ENCODE measurements at places on chromosomes 4 and X.

GRCh38 chrX:152072236-152072635, 66.1 kb downstream of the MAGEA10 start:
- no peak for DNase-seq

DNA sequence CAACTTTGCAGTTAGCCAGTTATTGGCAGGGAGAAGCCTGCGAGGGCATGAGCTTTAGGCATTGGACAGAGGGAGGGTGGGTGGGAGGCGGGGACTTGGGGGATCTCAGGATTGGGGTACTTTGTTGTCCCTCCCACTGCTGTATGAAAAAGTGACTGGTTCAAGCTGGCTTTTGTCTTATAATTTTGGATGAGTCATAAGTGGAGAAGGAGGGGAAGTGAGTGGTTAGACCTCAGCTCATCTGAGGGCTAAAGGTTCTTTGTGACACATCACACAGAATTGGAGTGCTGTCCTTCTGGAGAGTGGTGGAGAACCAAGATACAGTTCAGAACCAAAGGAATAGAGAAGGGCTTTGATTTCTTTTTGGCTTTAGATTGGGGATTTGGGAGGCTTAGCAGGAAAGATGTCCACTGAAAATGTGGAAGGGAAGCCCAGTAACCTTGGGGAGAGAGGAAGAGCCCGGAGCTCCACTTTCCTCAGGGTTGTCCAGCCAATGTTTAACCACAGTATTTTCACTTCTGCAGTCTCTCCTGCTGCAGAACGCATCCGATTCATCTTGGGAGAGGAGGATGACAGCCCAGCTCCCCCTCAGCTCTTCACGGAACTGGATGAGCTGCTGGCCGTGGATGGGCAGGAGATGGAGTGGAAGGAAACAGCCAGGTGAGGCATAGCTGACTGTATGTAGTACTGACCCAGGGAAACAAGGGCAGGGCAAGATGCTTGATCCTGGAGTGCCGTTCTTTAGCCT, at the start of gene SLC4A4:
SLC4A4 (plus strand) TSS at position 175 of the 748 bp plus-strand sequence.
- DNase-seq, result no peak

DNA sequence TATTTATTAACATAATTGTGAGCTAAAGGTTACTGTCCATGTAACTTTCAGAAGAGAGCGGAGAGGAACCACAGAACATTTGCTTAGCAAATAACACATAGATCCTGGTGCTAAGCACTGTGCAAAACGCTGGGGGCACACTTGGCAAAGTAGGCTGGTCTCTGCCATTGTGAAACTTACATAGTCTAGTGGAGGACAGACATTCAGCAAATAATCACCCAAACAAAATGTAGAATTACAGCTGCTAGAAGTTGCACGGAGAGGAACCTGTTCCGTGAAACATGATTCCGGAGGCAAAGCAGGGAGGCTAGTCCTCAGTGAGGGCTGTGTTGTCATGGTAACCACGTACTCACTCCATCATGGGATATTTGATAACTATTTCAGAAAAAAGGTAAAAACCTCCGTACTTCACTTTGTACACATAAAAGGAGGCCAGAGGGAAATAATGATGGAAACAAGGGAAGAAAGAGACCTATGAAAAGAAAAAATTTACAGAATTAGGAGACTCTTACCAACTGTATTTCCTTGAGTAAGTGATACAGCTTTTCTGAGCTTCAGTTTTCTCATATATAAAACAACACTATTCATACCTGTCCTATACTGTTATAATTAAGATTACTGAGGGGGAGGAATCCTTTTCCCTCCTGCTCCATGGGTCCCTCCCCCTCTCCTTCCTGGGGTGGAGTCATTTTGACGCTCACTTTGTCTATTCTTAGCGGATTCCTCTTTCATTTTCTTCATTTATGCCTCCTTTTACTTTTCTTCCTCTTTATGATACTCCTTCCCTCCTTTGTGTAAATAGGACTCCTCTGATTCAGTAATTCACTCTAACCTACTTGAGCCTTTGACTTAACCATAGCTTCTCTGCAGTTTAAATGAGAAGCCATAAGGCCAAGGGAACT, 825 bp upstream of the RASGEF1B start:
- no peak for DNase-seq

GRCh38 chrX:132271311-132271778, 52.1 kb upstream of the RAP2C start:
- peak; percentile 29 for DNase-seq

DNA sequence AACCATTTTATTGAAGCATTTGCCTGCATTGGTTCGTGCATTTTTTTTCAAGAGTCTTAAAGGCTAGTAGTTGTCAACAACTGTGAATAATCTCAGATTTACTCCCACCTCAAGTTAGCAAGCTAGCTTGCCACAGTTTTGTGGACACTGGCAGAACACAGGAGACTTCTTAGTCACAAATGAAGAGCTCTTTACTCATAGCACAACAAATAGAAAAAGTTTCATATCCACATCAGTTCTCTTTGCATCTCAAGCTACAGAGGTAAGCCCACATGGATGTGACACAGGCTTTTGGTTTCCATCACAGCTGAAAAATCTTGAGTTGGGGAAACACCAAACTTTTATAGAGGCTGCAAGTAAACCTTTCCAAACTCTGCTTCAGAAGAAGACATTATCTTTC, 2315.7 kb upstream of the TENM3 start:
- no peak for DNase-seq

DNA sequence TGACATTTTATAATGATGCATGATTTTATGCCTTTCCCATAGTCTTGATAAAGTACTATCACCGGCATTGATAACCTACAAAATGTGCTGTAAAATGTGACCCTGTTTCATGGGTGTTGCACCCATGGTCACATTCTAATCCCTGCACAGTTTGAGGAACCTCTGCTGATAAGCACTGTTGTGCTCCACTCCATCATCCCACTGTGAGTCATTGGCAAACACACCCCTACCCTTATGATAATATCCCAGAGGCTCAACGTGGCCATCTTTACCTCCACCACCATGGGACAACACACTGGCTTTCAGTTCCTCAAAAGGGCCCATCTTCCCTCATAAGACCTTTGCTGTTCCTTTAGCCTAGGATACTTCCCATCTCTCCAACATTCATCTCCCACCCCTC, 32.0 kb upstream of the SGMS2 start:
- no peak for DNase-seq

DNA sequence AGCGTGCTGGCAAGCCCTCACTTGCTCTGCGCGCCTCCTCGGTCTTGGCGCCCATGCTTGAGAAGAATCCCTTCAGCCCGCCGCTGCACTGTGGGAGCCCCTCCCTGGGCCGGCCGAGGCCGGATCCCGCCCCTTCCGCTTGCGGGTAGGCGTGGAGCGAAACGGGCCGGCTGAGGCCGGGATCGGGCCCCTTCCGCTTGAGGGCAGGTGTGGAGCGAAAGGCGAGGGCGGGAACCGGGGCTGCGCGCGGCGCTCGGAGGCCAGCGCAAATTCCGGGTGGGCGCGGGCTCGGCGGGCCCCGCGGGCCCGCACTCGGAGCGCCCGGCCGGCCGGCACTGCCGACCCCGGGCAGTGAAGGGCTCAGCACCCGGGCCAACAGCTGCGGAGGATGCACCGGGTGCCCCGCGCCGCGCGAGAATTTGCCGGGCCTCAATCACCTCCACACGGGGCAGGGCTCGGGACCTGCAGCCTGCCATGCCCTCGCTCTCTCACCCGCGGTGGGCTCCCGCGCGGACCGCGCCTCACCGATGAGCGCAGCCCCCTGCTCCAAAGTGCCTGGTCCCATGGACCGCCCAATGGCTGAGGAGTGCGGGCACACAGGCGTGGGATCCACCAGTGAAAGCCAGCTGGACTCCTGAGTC, 58.1 kb upstream of the GBA3 start:
- no peak for DNase-seq

DNA sequence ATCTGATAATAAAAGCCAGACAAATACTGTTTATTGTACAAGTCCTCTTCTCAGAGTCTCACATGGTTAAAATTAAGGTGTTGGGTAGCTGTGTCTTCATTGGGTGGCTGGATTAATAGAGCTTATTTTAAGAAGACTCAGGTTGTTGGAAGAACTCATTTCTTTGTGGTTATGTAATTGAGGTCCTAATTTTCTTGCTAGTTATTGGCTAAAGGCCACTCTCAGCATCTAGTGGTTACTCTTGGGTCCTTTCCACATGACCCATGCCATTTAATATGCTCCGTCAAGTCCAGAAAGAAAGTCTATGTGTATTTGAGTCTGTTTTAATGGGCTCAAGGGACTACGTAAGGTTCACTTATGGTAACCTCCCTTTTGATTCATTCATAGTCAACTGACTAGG, 1668.6 kb upstream of the AGA start:
- no peak for DNase-seq

- DNase-seq, result no peak
Measured at GRCh38 chr4:4433941-4434340, 47.0 kb downstream of the NSG1 start.

GRCh38 chr4:22532896-22533295, 17.0 kb upstream of the ADGRA3 start:
- DNase-seq, result no peak

GRCh38 chr4:146099585-146099984, 75.9 kb upstream of the LSM6 start:
- DNase-seq, result no peak
